ENCODE measurements at places on chromosomes 4 and X.

- no peak for DNase-seq
These were observed 342.1 kb upstream of the CTSO start for GRCh38 chr4:156295676-156296195.

GRCh38 chr4:4329496-4329895 is 39.4 kb downstream of the ZBTB49 start:
- DNase-seq: no peak

GRCh38 chr4:93513851-93514250 is 314.7 kb upstream of the ATOH1 start:
- no peak for DNase-seq

DNA sequence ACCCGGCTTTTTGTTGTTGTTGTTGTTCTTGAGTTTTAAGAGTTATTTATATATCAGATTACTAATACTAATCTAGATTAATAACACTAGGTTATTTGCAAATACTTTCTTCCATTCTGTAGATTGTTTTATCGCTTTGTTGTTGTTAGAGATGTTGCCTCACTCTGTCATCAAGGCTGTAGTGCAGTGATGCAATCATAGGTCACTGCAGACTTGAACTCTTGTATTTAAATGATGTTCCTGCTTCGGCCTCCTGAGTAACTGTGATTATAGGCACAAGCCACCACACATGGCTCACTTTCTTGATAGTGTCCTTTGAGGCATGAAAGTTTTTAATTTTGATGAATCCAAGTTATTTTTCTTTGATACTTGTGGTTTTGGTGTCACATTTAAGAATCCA is 129.0 kb downstream of the VSIG4 start:
- no peak for DNase-seq

DNA sequence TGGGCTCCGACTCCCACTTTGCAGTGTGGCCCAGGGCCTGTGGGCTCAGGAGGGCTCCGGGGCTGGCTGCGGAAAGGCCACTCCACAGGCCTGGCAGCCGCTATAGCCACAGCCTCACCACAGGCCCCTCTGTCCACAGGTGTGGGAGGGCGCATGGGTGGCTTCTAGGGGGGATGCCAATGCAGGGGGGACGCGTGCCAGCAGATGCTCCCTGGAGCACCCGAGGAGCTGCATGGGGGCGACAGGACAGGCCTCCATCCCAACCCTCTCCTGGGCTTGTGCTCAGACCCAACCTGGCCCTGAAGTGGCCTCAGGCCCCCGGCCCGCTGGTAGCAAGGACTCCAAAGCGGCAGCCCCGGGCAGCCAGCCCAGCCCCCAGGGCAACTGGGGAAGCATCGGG is 8.0 kb downstream of the BGN start:
- no peak for DNase-seq

GRCh38 chrX:155068165-155068564 is 2.8 kb downstream of the CMC4 start:
- no peak for DNase-seq

DNA sequence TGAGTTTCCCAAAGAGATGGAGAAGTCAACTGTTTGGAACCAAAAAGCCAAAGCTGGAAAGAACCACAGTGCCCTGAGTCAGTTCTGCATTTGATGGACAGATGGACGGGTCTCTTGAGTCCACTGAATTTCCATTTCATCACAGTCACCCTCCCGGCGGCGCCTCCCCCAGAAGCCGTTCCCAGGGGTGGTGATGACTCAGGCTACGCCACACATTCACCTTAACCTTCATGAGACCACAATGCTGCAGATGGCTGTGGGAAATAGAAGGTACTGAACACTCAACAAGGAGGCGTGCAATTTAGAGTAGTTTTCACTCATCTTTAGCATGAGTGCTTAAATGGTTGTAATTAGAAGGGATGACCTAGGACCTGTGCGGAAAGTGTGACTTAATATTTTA is 61.3 kb downstream of the STOX2 start:
- DNase-seq: no peak

DNA sequence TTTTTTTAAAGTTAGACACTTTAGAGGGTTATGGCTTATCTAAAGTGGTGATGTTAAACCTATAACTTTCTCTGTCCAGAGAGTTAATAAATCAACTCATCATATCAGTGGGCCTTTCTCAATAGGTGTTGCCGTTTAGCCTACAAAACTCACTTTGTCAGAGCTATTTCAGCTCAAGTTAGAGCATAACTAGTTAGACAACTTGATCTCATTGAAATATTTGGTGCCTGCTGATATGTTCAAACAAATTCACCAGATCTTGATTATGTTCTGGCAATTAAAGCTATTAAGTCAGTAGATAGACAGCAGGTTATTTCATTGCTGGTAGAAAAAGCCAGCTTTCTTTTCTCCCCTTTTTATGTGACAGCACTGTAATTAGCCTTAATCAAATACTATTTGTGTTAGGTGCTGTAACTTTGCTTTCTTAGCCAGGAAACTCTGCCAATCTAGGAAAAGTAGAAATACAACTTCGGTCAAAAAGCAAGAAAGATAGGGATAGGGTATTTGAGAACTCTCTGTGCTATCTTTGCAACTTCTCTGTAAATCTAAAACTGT is 191.8 kb downstream of the MAML3 start:
- DNase-seq: no peak

GRCh38 chr4:23369331-23369730 is 520.5 kb downstream of the PPARGC1A start:
- no peak for DNase-seq

- DNase-seq: no peak
These were observed 147.2 kb upstream of the DKK2 start for GRCh38 chr4:107183155-107183774.

DNA sequence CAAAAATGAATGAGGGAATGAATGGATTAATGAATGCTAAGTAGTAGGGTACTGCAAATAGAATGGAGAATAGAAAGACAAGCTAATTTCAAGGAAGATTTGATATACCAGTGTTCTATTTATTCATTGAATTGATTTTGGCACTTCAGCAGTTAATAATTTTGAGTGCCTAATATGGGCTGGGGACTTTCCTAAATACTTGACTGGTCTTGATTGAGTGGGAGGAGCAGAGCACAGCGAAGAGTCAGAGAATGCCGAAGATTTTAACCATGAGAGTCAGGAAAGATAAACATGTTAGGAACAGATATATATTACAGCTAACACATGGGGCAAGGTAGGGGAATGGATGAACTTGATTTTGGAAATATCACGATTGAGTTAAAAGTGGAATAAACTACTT is 10.6 kb downstream of the IL15 start:
- no peak for DNase-seq

GRCh38 chr4:183405303-183405702 is 39.1 kb upstream of the CDKN2AIP start:
- no peak for DNase-seq

- DNase-seq: no peak
These were observed 3.3 kb upstream of the HMGB2 start for GRCh38 chr4:173337463-173337862.

- no peak for DNase-seq
These were observed 11.6 kb downstream of the TXLNG start for GRCh38 chrX:16797841-16798240.

- DNase-seq: no peak
These were observed 20.7 kb downstream of the HHIP start for GRCh38 chr4:144666539-144667175.

GRCh38 chr4:60682901-60683300 is 517.2 kb upstream of the ADGRL3 start:
- DNase-seq: no peak

DNA sequence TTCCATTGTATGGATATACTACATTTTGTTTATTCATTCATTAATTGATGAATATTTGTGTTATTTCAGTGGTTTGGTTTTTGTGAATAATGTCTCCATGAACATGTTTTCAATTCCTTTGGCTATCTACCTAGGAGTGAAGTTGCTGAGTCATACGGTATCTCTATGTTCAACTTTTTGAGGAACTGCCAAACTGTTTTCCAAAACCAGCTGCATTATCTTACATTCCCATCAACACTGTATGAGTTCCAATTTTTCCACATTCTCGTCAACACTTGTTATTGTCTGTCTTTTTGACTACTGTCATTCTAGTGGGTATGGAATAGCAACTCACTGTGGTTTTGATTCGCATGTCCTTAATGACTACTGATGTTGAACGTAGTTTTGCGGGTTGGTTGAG is 388.6 kb upstream of the MAGEB2 start:
- no peak for DNase-seq

- no peak for DNase-seq
These were observed 13.5 kb upstream of the FOXO4 start for GRCh38 chrX:71082124-71082647.

DNA sequence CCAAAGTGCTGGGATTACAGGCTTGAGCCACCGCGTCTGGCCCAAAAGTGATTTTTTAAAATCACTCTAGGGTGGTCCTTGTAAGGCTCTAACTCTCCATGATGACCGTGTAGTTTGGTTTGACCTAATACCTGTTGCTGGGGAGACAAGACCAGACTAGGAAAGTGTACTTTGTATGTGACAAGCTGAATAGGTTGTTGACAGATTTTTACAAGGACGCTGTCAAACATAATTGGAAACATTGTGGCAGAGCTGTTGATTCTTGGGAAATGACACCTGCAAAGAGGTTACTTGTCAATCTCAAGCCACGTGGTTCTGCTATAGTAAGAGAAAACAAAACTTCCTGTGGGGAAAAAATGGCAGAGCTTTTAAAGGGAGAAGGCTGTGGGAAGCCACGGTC is 802.4 kb upstream of the HS3ST1 start:
- DNase-seq: no peak

DNA sequence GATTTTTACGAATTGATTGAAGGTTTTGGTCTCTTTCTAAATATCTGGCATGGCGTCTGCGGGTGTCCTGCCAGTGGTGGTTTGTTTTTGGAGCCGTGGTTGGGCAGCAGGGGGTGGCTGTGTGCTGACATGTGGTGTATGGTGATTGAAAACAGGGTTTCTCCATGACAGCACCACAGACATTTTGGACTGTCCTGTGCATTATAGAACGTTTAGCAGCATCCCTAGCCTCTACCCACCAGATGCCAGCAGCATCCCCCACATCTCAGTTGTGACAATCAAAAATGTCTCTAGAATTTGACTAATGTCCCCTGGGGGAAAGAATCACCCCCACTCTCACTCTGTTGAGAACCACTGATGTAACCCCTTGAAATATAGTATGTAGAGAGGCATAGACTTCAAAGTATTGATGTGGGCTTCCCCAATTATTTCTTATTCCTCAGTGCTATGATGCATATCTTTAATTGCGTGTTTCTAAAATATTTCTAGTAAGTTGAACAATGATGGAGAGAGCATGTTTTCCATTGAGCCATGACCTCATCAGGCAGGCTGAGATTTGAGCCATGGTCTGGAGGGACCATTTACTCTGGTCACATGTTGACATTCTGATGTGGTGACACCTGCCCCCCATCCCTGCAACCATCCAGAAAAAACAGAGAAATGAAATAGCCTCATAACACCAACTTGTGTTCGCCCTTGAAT is 77.4 kb upstream of the MID1 start:
- no peak for DNase-seq

DNA sequence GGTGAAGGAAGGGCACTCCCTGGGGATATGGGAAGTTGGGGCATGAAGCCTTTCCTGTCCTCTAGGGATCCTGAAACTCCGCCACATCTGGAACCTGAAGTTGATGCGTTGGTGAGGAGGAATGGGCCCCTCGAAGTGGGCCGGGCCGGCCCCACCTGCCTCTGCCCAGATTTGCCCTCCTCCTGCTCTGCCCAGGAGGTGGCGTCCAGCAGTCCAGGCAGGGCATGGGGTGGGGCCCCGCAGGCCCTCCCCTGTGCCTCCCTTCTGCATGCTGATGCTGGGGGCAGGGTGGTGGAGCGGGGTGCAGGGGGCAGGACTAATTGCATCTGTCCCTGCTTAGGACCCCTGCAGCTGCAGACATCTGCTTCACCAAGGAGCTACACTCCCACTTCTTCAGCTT is 1.8 kb downstream of the TAFAZZIN start:
- DNase-seq: no peak

DNA sequence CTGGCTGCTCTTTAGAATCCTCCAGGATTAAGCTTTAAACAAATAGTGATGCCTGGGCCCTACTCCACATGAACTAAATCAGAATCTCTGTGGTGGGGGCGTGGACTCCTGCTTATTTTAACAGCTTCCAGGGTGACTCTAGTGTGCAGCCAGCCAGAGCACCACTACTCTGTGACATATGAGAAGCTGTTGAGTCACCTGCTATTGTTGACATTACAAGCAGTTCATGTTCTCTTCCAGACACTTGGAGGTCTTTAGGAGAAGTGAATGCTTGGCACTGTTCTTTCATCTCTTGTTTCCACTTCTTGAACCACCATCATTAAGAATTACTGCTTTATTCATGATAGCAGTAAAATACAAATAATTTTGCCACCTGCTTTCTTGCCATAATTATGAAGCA is 426 bp upstream of the C4orf51 start:
- no peak for DNase-seq

DNA sequence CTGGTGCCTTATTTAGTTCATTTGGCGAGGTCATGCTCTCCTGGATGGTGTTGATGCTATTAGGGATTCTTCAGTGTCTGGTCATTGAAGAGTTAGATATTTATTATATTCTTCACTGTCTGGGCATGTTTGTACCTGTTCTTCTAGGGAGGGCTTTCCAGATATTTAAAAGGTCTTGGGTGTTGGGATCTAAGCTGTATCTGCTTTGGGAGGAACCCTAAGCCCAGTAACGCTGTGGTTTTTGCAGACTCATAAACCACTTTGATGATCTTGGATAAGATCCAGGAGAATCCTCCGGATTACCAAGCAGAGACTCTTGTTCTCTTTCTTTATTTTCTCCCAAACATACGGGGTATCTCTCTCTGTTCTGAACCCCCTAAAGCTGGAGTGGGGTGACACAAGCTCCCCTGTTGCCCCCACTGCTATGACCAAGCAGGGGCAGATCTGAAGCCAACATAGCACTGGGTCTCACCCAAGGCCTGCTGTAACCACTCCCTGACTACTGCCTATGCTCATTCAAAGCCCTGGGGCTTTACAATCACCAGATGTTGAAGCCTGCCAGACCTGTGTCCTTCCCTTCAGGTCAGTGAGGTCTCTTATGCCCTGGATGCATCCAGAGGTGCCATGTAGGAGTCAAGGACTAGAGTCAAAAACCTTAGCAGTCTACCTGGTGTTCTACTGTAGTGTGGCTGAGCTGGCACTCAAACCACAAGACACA is 187.6 kb downstream of the GUCY2F start:
- DNase-seq: no peak

DNA sequence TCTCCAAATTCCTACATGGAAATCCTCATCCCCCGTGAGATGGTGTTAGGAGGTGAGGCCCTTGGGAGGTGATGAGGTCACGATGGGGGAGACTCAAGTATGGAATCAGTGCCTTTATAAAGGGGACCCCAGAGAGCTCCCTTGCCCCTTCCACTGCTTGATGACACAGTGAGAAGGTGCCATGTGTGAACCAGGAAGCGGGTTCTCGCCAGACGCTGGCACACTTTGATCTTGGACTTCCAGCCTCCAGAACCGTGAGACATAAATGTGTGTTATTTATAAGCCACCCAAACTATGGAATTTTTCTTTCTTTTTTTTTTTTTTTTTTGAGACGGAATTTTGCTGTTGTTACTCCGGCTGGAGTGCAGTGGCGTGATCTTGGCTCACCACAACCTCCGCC is 237.6 kb downstream of the DHRSX start:
- DNase-seq: no peak

- no peak for DNase-seq
These were observed 227.1 kb upstream of the FTHL17 start for GRCh38 chrX:31298916-31299315.

- DNase-seq: no peak
These were observed 37.3 kb downstream of the ARHGAP6 start for GRCh38 chrX:11628399-11628798.

- DNase-seq: no peak
These were observed 570.6 kb downstream of the SPRY1 start for GRCh38 chr4:123966990-123967769.
